ENCODE measurements at places on chromosomes 16 and 17. TPM values are rescaled to one million over a fixed set of nuclear protein-coding genes. Genes with fewer than 3 reads are reported as not detected.

DNA sequence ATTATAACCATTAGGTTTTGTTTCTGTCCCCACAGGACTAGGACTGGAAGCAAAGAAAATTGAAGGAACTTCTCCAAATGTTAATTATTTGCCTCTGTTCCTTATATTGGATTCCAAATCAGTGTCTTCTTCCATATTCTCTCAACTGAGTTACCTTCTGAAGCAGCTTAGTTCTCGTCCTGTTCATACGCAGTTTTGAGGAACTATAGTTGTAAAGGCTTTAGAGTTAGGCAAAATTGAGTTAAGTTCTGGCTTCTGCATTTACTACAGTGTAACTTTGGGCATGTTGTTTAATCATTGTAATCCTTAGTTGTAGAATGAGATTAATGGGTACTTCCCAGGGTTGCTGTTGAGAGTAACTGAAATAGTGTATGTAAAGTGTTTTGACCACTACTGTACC lies 11.2 kb downstream of the CBFB start:
- no peaks in the 10 kb centered on the region for H3K4me1 ChIP-seq
- DNase-seq: no peak
- H3K4me3 ChIP-seq: no peak overlapping the region

DNA sequence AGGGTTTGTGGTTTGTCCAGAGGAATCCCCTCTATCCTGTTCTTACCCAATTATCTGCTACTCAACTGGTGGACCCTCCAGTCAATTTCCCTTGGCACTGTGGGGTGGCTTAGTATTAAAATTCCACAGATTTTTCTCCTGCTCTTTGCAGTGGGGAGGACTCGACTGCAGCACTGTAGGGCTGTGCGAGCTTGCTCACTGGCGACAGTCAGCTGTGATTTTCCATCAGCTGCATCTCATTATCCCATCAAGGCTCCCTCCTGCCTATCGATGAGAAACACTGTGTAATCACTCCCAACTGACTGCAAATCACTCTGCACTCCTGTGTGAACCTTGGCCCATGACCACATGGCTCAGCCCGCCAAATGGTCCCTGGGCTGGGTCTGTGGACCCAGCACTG lies 90.5 kb upstream of the MAF start:
- no peak overlapping the region for H3K27ac ChIP-seq
- H3K27me3 ChIP-seq: no peaks in the 10 kb centered on the region
- no peaks in the 10 kb centered on the region for H3K36me3 ChIP-seq
- H3K4me3 ChIP-seq: no peak overlapping the region

GRCh38 chr17:72660274-72661115 lies 432.0 kb downstream of the SLC39A11 start:
- no peaks in the 10 kb centered on the region for H3K36me3 ChIP-seq
- no peaks in the 10 kb centered on the region for H3K27me3 ChIP-seq
- no peak overlapping the region for H3K27ac ChIP-seq
- no peak overlapping the region for H3K4me3 ChIP-seq

DNA sequence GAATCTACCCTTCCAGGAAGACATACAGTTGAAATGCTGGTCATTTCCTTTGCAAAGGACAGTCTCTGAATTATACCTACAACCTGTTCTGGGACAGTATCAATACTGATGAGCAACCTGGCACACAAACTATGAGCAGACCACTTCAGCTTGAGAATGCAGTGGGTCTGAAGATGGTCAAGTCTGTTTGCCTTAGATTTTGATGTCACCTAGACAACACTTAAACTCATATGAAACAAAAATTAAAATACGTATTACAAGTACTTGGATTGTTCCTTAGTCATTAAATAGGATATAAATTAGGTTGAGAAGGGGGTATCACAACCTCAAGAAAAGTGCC lies 3.5 kb downstream of the SRSF2 start:
- H3K27me3 ChIP-seq: no peaks in the 10 kb centered on the region
- DNase-seq: no peak
- no peaks in the 10 kb centered on the region for H3K4me1 ChIP-seq
- no peak overlapping the region for H3K27ac ChIP-seq
- no peak overlapping the region for H3K4me3 ChIP-seq

GRCh38 chr17:64565563-64565962 lies 58.8 kb downstream of the CEP95 start:
- H3K27ac ChIP-seq: no peak overlapping the region
- DNase-seq: no peak
- no peaks in the 10 kb centered on the region for H3K36me3 ChIP-seq
- no peaks in the 10 kb centered on the region for H3K27me3 ChIP-seq
- no peak overlapping the region for H3K4me3 ChIP-seq
- peaks cover 1% of the 10 kb centered on the region for H3K4me1 ChIP-seq

DNA sequence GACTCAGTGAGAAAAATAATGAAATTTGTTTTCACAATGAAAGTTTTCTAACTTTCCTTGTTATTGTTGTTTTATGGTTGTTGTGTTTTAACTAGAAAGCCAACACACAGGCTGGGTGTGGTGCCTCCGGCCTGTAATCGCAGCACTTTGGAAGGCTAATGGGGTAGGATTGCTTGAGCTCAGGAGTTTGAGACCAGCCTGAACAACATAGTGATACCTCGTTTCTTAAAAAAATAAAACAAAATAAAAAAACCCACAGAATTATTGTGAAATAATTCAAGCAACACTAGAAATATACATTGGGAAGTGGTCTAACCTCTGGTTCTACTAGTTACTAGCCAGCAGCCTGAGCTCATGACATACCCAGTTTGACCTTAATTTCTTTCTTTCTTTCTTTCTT lies 630 bp downstream of the MILR1 start:
- DNase-seq: no peak
- H3K4me1 ChIP-seq: no peaks in the 10 kb centered on the region
- H3K4me3 ChIP-seq: no peak overlapping the region
- H3K27ac ChIP-seq: no peak overlapping the region
- H3K36me3 ChIP-seq: no peaks in the 10 kb centered on the region

SRCIN1 gene
- total RNA-seq: 1.2 TPM

GRCh38 chr16:70713824-70714223 lies 28.0 kb upstream of the MTSS2 start:
- no peak for DNase-seq
- peaks cover 24% of the 10 kb centered on the region for H3K4me1 ChIP-seq
- H3K27ac ChIP-seq: no peak overlapping the region
- H3K27me3 ChIP-seq: no peaks in the 10 kb centered on the region
- no peaks in the 10 kb centered on the region for H3K36me3 ChIP-seq
